ENCODE measurements at places on chromosomes 1 and 21.

GRCh38 chr1:31771891-31772668 lies 7.9 kb upstream of the ADGRB2 start:
- no peak for DNase-seq

GRCh38 chr1:20956272-20956671 lies 169.2 kb upstream of the HP1BP3 start:
- DNase-seq: no peak

DNA sequence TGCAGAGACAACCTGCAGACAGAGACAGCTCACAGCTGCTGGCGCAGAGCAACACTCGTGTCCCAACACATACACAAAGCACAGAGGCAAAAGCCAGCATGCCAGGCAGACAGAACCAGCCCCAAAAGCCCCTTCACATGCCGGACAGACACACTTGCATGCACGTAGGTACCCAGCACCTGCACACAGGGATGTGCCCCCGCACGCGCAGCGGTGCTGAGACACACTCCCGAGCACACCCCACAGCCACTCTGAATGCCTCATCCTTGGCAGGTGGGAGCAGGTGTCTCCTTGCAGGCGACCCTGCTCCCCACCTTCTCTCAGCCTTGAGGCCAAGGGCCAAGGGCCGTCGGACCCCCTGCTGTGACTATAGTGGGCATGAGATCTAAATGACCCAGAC lies 41.2 kb upstream of the ZC3H12A start:
- no peak for DNase-seq

DNA sequence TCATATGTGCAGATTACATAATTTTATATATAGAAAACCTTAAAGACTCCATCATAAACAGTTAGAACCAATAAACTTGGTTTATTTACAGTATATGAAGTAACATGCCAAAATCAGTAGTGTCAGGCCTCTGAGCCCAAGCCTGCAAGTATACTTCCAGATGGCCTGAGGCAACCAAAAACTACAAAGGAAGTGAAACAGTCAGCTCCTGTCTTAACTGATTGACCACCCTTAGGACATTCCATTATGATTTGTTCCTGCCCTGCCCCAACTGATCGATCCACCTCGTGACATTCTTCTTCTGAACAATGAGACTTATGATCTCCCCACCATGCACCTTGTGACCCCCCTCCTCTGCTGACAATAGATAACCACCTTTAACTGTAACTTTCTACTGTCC lies 630.3 kb downstream of the AMY1C start:
- DNase-seq: no peak

- peak; percentile 68 for DNase-seq
Observed at GRCh38 chr1:61472876-61473275, 252.1 kb downstream of the TM2D1 start.

- DNase-seq: no peak
Observed at GRCh38 chr1:40122855-40123254, 25.8 kb upstream of the PPT1 start.

GRCh38 chr1:29333008-29333407 lies 96.7 kb downstream of the PTPRU start:
- DNase-seq: no peak

GRCh38 chr1:162881590-162881989 lies 20.6 kb upstream of the CCDC190 start:
- DNase-seq: no peak

DNA sequence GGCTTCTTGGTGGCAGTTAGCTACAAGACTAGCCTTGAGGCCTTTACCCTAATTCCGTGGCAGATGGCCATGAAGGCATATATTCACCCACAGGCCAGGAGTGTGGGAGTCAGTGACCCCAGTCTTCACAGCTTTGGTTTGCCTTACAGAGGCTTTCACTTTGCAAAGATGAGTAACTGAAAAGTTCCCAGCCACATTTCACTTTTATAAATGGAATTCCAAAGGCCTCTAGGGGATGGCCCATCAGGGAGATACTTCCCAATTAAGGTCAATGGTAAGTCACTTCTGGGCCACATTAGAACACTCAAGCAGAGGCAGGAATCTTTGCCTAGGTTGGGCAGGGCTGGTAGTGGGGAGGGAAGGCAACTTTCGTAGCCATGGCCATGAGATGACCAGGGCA lies 13.1 kb upstream of the HEYL start:
- peak; percentile 44 for DNase-seq

GRCh38 chr1:101567582-101568189 lies 330.9 kb downstream of the S1PR1 start:
- peak; percentile 38 for DNase-seq

DNA sequence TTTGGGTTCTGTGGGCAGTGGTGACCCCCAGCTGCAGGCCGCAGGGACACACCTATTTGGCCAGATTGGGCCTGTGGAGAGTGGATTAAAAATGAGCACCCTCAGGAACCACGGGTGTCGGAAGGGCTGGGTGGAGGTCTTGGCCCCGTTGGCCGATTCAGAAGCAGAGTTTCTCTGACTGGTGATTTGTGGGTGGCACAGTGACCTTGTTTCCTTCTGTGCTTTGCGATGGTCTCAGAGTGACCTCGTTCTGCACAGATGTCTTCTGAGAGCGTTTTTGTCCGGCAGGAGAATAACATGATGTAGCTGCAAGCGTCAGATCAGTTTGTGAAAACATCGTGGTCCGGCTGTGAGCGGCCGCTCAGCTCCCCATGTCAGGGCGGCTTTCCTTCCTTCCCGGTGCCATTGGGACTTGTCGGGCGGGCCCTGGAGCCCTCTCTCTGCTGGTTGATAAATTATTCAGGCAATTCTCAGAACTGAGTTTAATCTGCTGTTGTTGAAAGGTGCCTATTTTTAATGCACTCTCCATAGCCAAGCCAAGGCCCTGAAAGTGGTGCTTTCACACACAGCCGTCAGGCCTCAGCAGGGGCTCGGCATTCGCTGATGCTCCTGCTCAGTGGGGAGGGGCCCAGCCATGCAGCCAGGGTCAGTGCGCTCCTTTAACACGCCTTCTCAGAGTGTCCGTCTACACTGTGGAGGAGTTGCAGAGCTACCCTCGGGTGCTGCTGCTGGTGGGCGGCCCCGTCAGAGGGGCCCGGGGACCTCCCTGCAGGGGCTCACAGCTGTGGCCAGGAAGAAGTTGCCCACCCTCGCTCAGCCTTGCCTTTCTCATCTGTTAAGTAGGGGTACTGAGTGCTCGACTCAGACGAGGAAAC lies 26.8 kb downstream of the TRPM2 start:
- DNase-seq: no peak

- DNase-seq: no peak
Observed at GRCh38 chr1:236129306-236129705, 13.0 kb upstream of the GPR137B start.

GRCh38 chr1:206716159-206716869 lies 31.6 kb downstream of the MAPKAPK2 start:
- no peak for DNase-seq

DNA sequence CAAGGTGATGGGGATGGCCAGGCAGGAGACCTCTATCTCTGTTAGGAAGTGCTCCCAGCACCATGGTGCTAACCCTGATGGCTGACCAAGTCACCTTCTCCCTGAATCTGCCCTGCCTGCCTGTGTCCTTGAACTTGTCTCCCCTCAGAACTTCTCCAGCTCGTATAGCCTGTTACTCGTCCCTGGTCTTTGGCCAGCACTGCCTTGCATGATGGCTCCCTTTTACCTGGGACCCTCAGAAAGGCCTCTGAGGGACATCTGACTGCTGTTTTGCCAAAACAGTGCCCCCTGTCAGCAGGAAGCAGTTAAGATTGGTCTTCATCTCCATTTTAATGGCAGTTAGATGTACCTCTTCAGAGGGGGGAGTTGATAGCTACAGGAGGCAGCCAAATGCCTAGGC lies 148.3 kb downstream of the RHOU start:
- DNase-seq: no peak

DNA sequence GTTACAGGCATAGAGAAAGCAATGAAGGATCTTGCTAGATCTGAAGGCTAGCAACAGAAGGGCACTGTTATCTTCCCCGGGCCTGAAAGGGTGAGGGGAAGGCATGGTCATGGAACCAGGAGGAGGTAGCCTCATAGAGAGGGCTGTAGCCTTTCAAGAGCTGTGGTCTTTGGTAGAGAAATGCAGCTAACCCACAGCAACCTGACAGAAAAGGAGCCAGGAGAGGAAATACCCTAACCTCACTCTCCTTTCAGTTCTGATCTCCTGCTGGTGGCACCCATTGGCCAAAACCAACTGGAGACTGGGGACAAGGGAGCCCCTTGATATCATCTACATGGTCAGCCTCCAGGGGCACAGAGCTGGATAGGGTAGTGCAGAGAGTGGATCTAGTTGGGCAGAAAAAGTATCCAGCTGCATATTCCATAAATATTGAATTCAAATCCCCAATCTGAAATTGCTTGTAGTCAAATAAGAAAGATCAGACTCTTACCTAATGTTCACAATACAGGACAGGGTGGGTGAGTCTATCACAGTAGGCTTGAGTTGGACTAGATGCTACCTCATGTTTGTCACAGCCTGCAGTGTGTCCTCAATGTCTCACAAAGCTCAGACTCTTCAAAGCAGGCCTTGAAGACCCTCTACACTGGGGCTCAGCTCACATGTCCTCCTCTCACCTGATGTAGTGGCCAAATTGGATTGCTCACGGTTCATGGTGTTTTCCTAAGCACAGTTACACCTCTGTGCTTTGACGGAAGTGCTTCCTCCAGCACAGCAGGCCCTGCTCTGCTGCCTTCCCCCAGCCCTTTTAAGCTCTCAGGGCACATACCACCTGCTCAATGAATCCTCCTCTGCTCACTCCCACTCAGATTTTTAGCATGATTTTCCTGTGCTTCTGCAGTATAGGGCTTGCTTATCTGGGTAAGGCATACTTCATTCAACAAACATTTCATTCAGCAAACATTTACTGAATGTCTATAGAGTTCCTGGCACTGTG lies 74.1 kb upstream of the JUN start:
- no peak for DNase-seq

DNA sequence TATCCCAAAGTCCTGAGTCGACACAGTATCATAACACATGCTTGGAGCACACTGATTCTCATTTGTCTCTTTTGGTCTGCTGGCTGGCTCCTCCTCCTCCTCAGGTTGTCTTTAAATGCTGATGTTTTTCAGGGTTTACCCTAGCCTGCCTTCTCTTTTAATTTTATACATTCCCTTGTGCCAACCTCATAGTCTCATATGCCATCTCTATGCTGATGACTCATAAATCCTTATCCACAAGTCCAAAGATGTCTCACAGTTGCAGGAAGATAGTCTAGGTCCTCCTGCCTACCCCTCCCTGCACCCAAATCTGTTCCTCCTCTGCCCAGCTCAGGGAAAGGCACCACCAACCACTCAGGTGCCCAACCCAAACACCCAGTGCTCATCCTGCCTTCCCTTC lies 108.3 kb downstream of the SIPA1L2 start:
- no peak for DNase-seq

DNA sequence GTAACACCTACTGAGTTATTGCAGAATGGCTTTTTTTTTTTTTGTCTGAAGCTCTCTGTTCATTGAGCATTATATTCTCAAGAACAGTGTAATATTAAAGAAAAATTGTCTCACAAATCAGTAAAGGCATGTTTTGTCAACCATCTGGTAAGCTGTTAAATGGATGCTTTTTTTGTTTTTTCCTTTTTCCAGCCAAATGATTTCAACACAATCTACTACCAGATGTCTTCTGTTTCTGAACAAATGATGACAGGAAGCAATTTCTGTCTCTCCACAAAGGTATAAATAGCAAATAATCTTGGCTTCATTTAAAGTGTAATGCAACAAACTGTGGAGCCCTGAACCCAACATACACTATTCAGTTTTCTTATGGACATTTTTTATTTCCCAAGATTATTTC lies 78.6 kb upstream of the RGS2 start:
- peak; percentile 55 for DNase-seq

DNA sequence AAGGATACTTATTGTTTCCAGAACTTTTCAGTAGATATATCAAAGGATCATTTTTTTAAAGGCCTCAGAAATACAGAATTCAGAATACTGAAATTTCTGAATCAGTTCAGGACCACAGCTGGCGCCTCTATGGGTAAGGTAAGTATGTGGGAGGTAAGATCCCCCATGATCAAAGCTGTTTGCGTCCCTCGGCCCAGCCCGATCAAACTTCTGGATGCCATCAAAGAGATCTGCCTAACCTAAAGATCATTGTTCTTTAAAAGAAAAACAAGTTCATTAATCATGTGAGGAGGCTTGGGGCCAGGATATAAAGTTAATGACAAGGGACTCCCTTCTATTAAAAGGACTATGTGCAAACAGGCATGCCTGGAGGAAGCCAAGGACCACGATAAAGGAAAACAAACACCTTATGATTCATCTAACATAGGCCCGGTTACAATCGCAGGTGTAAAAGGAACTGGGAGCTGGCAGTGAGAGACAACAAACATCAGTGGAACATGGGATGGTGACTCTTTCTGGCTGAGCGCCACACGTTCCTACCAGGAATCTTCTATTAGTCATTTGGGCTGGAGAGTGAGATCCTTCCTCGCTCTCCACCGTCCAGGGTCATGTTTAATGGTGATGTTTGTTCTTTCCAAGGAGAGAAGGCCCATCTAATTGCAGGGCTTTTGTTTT lies 2.8 kb upstream of the BACE2 start:
- DNase-seq: peak; percentile 86

GRCh38 chr1:180909462-180909976 lies 3.2 kb upstream of the KIAA1614 start:
- no peak for DNase-seq

GRCh38 chr1:243738020-243738419 lies 112.0 kb downstream of the AKT3 start:
- DNase-seq: no peak

DNA sequence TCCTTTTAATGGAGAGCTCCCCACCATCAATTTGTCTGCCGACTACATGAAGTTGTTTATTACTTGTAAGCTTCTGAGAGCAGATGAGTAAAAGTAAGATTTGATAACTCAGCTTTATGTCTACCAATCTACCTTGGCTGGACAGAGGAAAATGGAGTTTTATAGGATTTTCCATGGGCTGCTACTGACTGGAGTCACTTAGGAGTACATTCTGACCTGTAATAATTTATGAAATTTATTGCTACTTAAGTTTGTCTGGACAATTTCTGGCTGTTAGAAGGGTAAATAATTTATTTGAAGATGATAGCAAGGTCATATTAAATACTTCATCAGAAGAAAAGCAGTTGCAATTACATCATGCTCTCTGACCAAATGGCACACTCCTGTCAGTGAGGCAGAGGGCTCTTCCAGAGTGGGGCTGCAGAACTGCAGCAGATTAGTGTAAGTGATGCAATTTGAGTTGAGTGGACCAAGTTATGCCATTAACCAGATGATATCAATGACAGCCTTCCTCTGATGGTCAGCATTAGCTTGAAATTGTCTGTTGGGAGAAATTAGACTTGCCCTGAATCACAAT lies 736.7 kb upstream of the PTBP2 start:
- DNase-seq: no peak

GRCh38 chr1:215992620-215993019 lies 425.5 kb downstream of the KCTD3 start:
- DNase-seq: peak; percentile 26

- DNase-seq: peak; percentile 11
Observed at GRCh38 chr1:222061711-222062359, 319.9 kb upstream of the DUSP10 start.

DNA sequence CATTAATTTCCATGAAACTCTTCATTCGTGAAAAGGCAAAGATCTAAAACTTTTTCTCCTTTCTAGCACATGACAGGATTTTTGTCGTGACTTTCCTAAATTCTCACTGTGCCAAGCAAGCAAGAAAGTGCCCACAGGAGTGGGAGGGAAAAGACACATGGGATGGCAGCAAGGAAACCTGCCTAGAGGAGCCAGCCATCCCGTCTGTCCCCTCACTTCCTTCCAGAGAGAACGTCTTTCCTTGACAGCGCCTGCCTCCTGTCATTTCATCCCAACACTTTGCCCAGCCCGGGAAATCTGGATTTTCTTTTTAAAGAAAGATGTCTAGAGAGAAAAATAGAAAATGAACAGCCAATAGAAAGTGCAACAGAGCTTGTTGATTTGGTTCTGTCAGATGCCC lies 200.6 kb upstream of the PTBP2 start:
- no peak for DNase-seq

- peak; percentile 40 for DNase-seq
Observed at GRCh38 chr1:20216574-20216973, 30.3 kb upstream of the PLA2G2C start.
